NCI-H446 treated with DMSO at 0.1 percent for 48 hours (cell line): ENCODE measurements at places on chromosomes 2 and 18.
A peak's percentile ranks its signal among the peaks of the same experiment; 100 is the strongest.

DNA sequence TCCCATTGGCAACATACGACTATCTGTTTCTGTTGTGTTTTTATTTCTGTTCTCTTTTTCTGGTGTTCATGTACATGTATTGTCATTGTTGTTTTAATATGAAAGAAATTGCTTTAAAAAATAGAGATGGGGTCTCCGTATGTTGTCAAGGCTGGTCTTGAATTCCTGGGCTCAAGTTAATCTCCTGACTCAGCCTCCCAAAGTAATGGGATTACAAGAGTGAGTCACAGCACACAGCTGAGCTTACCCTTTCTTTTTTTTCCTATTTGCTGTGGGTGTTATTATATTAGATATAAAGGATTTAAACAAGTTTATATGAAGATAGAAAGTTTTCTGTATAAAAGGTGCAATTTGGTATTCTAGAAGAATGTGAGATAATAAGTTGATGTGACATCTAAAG lies 554.6 kb downstream of the DSC3 start:
- DNase-seq = no peak

DNA sequence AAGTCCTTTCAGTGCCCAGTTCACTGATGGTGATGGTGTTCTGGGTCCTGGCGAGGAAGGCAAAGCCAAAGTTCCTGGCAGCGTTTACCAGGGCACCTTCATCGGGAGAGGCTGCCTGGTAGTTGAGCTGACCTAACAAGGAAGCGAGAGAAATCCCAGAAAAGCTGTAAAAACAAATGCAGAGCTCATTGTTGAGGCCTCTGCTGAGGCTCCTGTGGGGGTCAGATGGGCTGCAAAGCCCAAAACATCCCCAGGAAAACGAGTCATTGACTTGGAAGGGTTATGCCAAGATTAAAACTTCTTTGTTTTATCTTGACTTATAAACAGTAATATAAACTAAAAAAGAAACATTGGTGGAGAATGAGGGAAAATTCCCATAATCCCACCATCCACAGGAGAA lies 53.3 kb upstream of the NARS1 start:
- DNase-seq = no peak

GRCh38 chr2:217650229-217650628 lies 352.6 kb downstream of the TNS1 start:
- DNase-seq = no peak

DNA sequence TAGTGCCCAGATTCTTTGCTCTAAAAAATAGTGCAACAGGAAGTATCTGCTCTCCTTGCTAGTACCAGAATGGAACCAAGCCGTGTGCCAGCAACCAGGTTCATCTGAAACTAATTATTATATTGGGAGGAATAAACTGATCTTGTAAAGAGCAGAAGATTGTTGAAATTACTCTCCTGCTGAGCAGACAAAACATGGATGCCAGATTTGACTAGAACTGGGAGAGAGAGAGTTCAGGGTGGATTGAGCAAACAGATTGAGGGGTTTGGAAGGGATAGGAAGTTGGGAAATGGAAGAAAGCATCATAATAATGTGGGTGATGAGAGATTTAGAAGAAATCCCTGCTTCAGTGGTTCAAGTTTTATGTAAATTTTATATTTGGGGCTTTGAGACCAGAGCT lies 160.1 kb upstream of the RASGRP3 start:
- DNase-seq = no peak

DNA sequence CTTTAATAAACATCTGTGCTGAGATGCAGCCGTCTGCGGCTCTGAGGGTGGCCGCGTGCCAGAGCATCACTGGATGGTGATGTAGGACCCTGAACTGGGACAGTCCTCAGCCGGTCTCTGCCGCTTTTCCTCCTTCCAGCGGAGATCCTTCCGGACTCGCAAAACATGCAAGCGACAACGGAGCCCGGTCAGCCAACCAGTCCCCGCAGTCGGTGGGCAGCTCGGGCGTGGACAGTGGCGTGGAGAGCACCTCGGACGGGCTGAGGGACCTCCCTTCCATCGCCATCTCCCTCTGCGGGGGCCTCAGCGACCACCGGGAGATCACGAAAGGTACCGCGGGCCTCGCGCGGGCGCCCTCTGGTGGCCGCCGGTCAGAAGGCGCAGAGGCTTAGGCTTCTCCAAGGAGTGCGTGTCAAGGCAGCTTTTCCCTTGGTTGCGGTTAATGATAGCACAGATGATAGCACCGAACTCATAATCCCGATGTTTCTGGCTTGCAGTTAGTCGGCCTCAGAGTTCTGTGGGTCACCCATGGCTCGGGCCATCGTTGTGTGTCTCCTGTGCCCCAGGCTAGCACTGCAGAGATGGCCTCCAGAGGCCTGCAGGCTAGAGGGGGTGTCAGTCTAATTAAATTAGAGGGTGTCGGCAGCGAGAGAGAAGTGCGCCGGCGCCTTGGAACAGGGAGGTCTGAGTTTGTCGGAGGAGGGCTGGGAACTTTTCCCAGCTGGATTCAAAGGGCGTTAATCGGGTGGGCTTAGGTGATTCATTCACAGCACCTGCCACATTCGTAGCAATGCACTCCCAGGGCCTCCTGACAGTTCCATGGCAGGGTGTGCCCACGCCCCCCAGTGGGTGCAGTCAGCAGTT lies 38.5 kb downstream of the LPIN1 start:
- no peak for DNase-seq

DNA sequence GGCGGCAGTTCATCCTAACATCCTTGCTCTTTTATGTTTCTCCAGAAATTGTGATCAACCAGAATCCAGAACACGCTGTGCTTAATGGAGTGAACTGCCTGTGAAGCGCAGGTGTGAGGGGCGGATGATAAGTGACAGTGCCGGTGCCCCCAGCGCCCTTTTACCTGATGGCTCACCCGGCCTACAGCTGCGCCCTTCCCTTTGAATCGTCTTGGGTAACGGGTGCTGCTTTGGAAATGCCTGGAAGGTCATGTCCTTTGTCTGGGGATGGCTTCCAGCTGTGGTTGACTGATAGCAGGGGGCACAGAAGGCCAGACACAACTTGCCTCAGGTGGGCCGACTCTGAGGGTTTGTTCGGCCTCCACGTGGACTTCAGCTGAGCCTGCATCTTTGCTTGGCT lies 119.4 kb downstream of the LPIN1 start:
- DNase-seq = no peak

- no peak for DNase-seq
These were observed 96.7 kb downstream of the WDR7 start for GRCh38 chr18:56747857-56748256.

DNA sequence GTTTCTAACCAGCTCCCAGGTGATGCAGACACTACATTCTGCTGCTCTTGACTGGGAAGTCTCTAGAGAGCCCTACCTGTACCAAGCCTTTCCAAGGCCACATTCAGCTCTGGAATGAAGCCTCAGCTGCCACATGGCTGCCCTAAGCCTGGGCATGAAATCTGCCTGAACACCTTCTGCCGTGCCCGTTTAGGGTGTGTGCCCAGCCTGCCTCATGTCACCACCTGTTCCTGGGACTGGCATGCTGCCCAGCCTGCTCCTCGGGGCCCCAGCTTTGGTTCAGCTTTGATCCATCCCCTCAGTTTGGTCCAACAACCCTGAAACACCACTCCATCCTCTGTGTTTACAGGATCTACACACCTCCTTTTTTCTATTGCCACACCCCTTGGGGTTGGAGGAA lies 210.9 kb downstream of the L3MBTL4 start:
- no peak for DNase-seq

- DNase-seq = no peak
These were observed 742 bp upstream of the SOS1 start for GRCh38 chr2:39121523-39122063.

- DNase-seq = no peak
These were observed 278.3 kb upstream of the LRATD1 start for GRCh38 chr2:14354231-14354630.

- no peak for DNase-seq
These were observed 13.9 kb upstream of the ATP6V1B1 start for GRCh38 chr2:70921839-70922234.

GRCh38 chr2:176826984-176827668 lies 385.5 kb upstream of the HNRNPA3 start:
- no peak for DNase-seq

GRCh38 chr2:113251118-113251517 lies 27.6 kb downstream of the PAX8 start:
- DNase-seq = no peak

GRCh38 chr2:85707304-85707703 lies 13.1 kb downstream of the GNLY start:
- DNase-seq = peak; percentile 48

GRCh38 chr2:62787386-62787785 lies 81.9 kb downstream of the EHBP1 start:
- peak; percentile 39 for DNase-seq

DNA sequence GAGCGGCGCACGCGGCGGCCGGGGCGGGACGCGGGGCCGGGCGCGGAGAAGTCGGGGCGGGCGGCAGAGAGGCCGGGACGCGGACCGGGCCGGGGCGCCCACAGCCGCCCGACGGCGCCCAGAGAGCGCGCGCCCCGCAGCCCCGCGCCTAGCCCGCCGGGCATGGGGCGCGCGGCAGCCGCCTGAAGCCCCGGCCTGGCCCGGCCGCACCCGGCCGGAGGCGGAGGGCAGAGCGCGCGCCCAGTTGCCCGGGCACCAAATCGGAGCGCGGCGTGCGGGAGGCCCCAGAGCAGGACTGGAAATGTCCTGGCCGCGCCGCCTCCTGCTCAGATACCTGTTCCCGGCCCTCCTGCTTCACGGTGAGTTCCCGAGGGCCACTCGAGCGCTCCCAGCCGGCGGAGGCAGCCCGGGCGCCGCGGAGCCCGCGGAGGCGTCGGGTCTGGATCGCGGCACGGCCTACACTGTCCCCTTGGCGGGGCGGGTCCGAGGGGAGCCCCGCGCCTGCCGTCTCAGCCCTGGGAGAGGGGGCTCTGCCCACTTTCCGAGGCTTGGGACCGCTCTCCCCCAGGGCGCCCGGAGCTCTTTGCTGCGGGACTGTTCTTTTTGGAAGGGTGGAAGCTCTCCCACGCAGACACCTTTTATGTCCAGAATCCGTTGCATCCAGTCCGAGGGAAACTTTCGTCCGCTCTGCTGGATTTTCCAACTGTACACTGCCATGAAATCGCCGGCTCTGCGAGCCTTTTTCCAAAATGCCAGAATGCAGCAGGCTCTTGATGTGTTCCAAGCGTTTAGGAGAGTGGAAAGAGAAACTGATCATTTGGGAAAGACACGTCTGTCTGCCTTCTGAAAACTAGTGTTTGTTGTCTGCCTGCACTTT lies 484 bp downstream of the APCDD1 start:
- DNase-seq = no peak

DNA sequence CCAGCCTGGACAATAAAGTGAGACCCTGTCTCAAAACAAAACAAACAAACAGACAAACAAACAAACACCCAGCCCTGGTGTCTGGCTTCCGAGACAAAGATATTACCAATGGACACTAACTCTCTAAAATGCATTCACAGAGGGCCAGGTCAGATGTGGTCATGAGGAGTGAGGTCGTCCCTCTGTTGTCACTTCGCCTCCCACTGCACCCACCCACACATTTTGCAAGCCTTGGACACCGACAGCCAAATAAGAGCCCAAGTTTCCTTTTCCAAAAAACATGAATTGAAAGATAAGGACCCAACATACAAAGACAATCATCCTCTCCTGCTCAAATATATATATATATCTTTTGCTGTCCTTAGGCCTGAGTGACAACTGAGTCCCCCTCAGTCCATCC lies 319.9 kb downstream of the TSN start:
- no peak for DNase-seq

DNA sequence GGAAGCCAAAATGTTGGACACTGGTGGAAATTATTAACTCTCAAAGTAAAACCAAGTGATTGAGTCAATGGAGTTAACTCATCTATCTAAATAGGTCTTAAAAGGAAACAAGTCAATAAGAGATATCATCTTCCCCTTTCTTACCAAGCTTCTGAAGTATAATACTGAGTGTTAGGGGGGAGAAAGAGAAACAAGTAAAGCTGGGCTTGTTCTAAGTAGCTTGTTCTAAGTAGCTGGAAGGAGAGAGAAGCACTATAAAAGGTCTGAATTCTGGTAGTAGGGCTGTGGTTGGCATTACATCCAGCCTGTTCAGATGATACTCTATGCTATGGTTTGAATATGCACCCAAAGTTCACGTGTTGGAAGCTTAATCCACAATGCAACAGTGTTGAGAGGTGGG lies 26.8 kb downstream of the YES1 start:
- DNase-seq = no peak

DNA sequence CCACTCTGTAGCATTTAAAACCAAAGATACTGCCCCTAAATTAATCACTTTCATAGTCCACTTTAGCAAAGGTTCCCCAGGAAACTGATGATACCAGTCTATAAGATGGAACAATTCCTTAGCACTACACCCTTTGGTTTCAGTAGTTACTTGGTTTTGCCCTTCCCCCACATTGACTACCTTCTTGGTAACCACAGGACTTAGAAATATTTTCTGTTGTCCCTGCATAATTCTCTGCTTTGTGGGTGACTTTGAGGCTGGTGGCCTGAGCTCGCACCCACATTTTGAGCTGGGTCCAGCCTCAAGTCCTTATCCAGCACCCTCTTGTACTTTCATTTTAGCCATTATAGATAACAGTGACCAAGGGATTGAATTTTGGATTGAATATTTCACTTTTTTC lies 23.1 kb downstream of the ELP2 start:
- DNase-seq = no peak

DNA sequence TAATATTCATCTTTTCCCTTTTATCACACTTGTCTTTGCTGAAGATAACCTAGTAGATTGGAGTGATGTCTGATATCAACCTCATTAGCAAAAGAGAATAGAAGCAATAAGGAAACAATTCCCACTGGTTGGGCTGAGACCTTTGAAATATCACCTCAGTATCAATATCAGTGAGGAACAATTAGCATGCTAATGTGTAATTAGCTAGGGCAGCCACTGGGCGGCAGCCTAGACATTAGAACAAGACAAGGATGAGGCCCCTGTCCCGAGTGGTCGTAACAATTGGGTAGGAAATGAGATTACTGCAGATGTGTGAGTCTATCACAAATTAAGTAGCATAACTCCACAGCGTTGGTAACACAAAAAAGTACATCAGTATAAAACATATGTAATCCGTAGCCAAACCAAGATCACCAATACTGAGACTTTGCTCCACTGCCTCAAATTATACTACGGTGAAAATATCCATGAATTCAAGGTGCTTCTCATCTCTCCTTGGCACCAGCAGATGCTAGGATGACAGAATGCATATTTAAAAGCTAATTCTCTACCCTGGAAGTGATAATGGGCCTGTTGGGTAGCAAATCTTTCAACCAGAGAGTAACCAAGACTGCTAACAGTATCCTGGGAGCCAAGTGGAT lies 99.1 kb downstream of the ALPK2 start:
- peak; percentile 14 for DNase-seq

DNA sequence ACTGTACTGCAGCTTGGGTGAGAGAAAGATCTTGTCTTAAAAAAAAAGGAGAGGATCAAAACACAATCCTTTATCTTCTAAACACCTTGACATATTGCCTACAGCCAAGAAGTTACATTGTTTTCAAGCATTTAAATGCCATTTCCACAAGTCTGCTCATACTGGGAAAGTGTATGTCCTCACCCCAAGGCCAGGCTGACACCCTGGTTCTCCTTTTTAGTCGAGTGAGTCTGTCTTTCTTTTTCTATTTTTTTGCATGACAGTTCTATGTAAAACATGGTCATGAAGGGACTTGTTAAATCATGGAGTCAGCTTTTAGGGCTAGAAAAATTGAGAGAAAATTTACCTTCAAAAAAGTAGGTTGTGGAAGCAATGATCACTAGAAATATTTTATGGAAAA lies 233.3 kb downstream of the FAM210A start:
- no peak for DNase-seq

GRCh38 chr2:157596992-157597681 lies 31.5 kb downstream of the ACVR1C start:
- no peak for DNase-seq

- no peak for DNase-seq
These were observed 433 bp downstream of the SH3RF3 start for GRCh38 chr2:109129356-109129920.

GRCh38 chr2:107285621-107286299 lies 399.8 kb upstream of the ST6GAL2 start:
- DNase-seq = peak; percentile 2
